ENCODE measurements at places on chromosomes 2 and 18.

DNA sequence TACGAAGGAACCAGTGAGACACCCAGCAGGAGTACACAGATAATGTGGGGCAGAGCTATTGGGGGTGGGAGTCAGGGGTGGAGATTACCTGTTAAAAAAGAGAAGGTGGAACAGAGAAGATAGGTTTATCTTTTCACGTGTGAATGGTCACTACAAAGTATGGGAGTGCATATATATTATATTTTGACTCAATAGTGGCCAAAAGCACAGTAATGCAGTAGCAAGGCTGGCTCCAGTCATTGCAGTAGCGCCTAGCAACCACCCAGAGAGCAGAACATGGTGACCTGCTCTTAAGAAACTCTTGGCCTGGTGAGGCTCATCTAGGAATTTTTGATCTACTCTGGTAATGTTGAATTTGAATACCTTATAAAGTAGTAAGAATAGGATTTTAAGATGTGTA, 1.0 kb downstream of the IMPACT start:
- DNase-seq, result peak; percentile 16

GRCh38 chr18:72086421-72086820, 457.7 kb downstream of the CBLN2 start:
- DNase-seq, result no peak

GRCh38 chr2:172427990-172428831, 825 bp downstream of the ITGA6 start:
- no peak for DNase-seq

DNA sequence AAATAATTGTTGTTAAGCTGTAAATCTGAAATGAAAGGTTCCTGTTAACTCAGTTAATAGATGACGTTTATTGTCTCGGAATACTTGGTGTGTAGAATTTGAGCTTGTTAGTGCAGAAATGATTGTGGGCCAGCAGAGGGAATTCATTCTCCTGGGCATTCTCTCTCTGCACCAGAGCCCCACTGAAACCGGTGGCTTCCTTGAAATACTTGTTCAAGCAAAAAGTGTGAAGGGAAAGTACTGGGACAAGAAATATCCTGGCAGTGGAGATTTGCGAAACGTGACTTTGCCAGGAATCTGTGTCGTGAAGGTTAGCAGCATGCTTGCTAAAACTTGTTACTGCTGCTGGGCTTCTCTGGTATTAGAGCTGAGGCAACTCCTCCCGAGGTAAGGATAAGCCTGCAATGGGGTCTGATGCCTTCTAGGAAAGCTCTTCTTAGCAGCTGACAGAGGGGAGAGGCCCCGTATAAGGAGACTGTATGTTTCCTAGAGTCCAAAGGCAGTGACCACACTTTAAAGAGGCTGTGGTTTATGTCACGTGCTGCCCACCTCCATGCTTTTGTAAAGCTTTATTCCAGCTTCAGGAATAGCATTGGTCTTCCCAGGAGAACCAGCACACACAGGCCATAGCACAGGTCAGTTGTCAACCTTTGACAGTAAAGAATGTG, 2.0 kb downstream of the ITGA6 start:
- DNase-seq, result no peak

- no peak for DNase-seq
Measured at GRCh38 chr2:25276569-25277465, 64.9 kb downstream of the DNMT3A start.

GRCh38 chr2:159879051-159879604, 81.1 kb upstream of the CD302 start:
- DNase-seq, result peak; percentile 20
